Amniotic epithelial cell (primary cell): ENCODE measurements at places on chromosomes 1 and 21.
A peak's percentile ranks its signal among the peaks of the same experiment; 100 is the strongest.

- peak; percentile 30 for DNase-seq
Observed at GRCh38 chr1:199002661-199003060, 363.8 kb downstream of the PTPRC start.

DNA sequence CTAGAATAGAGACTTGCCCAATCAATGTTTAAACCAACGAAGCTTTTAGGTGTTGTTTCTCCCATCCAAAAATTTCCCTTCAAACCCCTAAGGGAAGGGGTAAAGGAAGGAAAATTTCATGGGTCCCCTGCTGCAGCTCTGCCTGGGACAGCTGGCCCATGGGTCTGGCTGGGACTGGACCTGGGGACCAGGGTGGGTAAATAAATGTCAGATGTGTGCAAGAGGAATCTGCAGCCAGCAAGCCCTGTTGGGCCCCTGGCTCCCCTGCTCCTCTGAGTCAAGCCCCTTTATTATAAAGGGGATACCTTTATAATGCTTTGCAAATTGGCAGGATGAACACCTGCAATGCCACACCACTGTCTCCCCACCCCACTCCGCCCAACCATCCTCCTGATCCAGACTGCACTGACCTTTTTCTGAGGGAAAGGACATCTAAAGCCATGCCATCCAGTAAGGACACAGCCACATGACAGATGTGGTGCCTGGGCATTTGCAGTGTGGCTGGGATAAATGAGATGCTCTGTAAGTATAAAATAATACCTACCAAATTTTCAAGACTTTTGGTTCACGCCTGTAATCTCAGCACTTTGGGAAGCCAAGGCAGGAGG is 1.9 kb upstream of the TMEM125 start:
- DNase-seq = no peak

- peak; percentile 70 for DNase-seq
Observed at GRCh38 chr1:207240325-207241101, 81.0 kb upstream of the CD55 start.

DNA sequence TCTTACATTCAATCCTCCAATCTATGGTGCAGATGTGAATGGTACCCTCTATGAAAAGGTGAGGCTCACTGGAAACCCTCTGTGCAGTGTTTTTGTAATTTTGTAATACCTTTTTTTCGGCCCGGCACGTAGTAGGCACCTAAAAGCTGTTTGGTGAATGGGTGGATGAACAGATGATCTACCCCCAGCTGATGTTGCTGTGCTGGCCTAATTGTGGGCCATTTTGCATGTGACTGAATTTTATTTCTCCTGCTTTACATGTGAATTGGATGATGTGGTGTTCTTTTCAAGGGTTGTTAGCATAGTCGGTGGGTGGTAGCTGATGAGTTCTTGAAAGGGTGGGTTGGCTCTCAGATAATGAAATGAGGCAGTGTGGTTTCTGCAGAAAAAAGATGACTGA is 10.4 kb downstream of the KDM4A start:
- DNase-seq = no peak

- no peak for DNase-seq
Observed at GRCh38 chr1:19749685-19750084, 50.0 kb downstream of the TMCO4 start.

- no peak for DNase-seq
Observed at GRCh38 chr1:185291652-185292051, 25.4 kb downstream of the IVNS1ABP start.

DNA sequence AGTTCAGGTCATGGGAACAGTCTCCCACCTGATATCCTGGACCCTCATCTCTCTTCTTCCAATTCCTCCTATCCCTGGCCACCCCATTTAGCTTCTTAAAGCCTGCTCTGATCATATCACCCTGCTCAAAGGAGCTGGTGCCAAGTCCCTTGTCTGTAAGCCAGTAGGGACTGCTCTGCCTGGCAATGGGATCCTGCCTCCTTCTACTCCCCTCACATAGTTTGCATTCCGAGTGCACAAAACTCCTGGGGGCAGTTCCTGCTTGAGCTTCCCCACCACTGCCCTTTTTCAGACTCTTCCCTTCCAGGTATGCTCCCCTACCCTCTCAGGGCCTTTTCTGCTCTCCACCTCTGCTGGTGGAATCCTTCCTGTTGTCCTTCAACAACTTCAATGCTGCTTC is 48.1 kb downstream of the NGF start:
- DNase-seq = no peak

- DNase-seq = no peak
Observed at GRCh38 chr21:46421756-46422555, 36.7 kb upstream of the DIP2A start.

- peak; percentile 15 for DNase-seq
Observed at GRCh38 chr1:27275696-27276095, 41.3 kb downstream of the WDTC1 start.

- no peak for DNase-seq
Observed at GRCh38 chr21:44557491-44558328, 885 bp downstream of the KRTAP10-3 start.

- no peak for DNase-seq
Observed at GRCh38 chr21:42346866-42347600, 3.8 kb downstream of the TFF2 start.

DNA sequence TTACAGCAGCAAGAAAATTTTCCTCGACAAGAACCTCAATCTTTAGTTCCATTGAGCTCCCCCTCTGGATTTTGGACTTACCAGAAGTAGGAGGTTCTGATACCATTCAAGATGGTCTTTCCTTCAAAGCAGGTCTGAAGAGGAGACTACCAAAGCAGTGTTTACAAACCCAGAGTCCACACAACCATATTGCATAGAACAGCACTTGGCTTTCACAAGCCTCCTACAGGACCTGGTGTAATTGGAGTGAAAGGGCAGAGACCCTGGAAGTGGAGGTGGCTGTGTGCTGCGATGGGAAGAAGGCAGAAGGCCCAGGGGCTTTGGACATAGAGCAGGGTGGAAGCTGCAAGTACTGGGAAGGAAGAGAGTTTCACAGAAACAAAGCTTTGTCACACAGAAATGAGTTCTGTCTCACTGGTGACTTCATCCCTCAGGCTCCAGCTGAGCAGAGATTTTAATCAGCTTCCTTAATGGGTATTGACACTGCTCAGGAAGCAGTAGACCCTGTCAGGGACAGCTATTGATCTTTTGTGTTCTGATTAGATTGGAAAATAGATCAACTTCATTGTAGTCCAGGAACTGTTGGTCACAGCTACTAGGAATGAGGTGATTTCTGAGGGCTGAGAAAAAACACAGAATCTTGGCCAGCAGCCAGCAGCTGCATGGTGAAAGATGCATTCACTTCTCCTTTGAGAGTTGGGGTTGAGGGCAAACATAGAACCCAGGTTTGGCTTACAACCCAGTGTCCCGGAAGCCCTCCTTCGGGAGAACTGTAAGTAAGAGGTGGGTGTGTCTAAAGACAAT is 124.0 kb downstream of the SYT2 start:
- DNase-seq = peak; percentile 42

GRCh38 chr21:39441502-39442475 is 3.8 kb downstream of the LCA5L start:
- DNase-seq = peak; percentile 62

GRCh38 chr1:175853681-175854080 is 110.3 kb upstream of the TNR start:
- no peak for DNase-seq

DNA sequence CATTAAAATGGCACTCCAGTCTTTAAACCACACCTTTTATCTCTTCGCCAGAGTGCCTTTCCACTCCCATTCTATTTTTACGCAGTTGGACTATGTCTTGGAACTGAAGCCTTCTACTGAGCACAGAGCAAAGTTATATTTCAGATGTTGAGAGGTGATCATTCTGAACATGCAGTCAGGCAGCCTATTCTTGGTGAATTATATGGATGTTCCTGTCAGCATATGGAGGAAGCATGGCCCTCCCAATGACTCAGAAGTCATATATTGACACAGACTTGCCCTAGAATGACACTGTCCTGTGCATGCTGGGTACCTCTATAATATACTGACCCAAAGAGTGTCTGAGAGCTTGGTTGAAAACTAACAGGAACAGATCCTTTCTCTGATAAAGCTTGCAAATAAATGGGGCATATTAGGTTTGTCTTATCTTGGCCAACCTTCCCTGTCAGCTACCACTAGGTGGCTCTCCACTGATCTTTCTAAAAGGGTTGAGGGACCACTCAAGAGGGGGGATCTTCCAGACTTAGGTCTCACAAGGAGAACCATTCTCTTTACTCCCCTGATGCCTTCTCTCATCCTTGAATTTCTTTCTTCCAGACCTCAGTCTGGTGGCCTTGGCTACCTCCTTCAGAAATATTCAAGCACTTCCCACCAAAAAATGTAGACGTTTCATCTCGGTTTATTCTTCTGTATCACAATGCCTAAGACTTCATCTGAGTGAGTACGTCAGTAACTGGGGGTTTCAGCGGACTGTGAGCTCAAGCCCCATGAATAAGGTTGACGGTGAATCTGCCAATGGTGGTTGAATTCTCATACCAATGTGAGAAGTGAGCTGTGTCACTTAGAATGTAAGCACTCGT is 11.8 kb upstream of the ALG14 start:
- peak; percentile 35 for DNase-seq

- no peak for DNase-seq
Observed at GRCh38 chr1:89733748-89734147, 87.1 kb upstream of the LRRC8D start.

GRCh38 chr21:33214056-33214455 is 15.7 kb upstream of the IFNAR2 start:
- DNase-seq = no peak

GRCh38 chr1:22350924-22351767 is 100.5 kb upstream of the ZBTB40 start:
- no peak for DNase-seq

DNA sequence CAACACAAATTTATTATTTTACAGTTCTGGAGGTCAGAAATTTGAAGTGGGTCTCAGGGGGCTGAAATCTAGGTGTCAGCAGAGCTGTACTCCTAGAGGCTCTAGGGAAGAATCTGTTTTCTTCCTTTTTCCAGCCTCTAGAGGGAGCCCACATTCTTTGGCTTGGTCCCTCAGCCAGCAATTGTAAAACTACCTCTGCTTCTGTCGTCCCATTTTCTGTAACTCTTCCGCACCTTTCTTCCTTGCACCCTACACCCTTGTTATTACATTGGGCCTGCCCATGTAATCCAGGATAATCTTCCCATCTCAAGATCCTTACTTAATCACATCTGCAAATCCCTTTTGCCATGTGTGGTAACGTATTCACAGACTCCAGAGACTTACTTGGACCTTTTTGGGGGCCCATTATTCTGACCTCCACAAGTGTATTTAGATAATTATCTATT is 24.8 kb upstream of the THEM4 start:
- DNase-seq = peak; percentile 61

- no peak for DNase-seq
Observed at GRCh38 chr1:167905182-167905581, 8.8 kb downstream of the ADCY10 start.
